ENCODE measurements at places on chromosomes 4 and X.

- no peaks in the 10 kb centered on the region for H3K4me1 ChIP-seq
- no peaks in the 10 kb centered on the region for H3K27me3 ChIP-seq
- peak; percentile 9 for DNase-seq
- H3K27ac ChIP-seq, result no peak overlapping the region
- no peaks in the 10 kb centered on the region for H3K36me3 ChIP-seq
- H3K4me3 ChIP-seq, result no peak overlapping the region
Observed at GRCh38 chr4:143667461-143667860, 33.0 kb downstream of the FREM3 start.

DNA sequence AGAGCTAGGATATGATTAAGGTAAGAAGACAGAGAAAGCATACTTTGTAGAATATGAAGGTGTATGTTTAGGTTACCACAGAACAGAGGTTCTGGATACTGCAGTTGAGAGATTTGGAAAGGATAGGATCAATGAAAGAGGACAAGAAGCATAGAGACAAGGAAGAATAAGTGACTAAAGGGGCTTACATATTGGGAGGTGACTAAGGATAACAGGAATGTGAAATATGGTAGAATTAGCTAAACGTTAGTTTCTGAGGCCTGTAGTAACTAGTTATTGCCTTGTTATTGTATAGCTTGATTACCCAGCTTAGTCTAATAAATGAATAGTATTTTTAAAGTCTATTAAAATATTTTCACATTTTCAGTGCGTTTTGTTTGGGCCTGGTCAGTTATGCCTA lies 38.2 kb downstream of the CENPI start:
- H3K27ac ChIP-seq, result no peak overlapping the region
- no peaks in the 10 kb centered on the region for H3K4me1 ChIP-seq
- peaks cover 2% of the 10 kb centered on the region for H3K36me3 ChIP-seq
- no peak for DNase-seq
- H3K27me3 ChIP-seq, result no peaks in the 10 kb centered on the region

GRCh38 chr4:2688697-2689096 lies 67.4 kb downstream of the TNIP2 start:
- H3K27ac ChIP-seq, result no peak overlapping the region
- H3K4me1 ChIP-seq, result peaks cover 4% of the 10 kb centered on the region
- H3K27me3 ChIP-seq, result no peaks in the 10 kb centered on the region
- peaks cover 79% of the 10 kb centered on the region for H3K36me3 ChIP-seq

GRCh38 chr4:67581913-67582312 lies 23.4 kb downstream of the STAP1 start:
- H3K36me3 ChIP-seq, result no peaks in the 10 kb centered on the region
- DNase-seq, result no peak
- no peaks in the 10 kb centered on the region for H3K4me1 ChIP-seq
- no peak overlapping the region for H3K27ac ChIP-seq
- H3K4me3 ChIP-seq, result no peak overlapping the region

- no peaks in the 10 kb centered on the region for H3K27me3 ChIP-seq
- H3K36me3 ChIP-seq, result peaks cover 10% of the 10 kb centered on the region
- H3K4me1 ChIP-seq, result no peaks in the 10 kb centered on the region
- H3K27ac ChIP-seq, result no peak overlapping the region
Observed at GRCh38 chr4:24840826-24841543, 45.6 kb downstream of the SOD3 start.

DNA sequence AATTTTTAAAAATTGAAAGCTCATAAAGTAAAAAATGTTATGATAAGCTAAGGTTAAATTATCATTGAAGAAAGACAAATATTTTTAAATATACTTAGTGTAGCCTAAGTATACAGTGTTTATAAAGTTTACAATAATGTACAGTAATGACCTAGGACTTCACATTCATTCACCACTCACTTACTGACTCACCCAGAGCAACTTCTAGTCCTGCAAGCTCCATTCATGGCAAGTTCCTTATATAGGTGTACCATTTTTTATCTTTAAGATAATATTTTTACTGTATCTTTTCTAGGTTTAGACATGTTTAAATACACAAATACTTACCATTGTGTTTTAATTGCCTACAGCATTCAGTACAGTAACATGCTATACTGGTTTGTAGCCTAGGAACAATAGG lies 112.3 kb upstream of the RADX start:
- H3K4me3 ChIP-seq, result no peak overlapping the region
- DNase-seq, result no peak
- H3K27ac ChIP-seq, result no peak overlapping the region

- H3K27me3 ChIP-seq, result no peaks in the 10 kb centered on the region
- no peak overlapping the region for H3K27ac ChIP-seq
- no peaks in the 10 kb centered on the region for H3K36me3 ChIP-seq
- H3K4me1 ChIP-seq, result no peaks in the 10 kb centered on the region
Observed at GRCh38 chr4:26311633-26312032, 9.2 kb upstream of the RBPJ start.

DNA sequence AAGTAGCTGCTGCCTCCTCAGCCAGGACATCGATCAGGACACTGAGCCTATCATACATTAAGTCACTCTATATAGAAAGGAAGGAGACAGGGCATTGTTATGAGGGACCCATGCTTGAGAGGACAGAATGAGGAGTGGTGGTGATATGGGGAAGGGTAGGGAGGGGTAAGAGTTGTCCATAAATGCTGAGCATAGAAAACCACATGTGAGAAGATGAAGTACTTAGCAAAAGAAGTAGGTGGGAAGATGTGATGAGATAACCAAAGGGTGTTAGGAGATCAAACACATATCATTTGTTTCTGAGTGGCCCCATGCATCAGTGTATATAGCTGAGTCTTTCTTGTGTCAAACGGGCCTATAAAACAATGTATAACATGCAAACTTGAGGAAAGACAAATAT lies 84.1 kb downstream of the DGKK start:
- no peaks in the 10 kb centered on the region for H3K36me3 ChIP-seq
- H3K27ac ChIP-seq, result no peak overlapping the region
- H3K4me1 ChIP-seq, result no peaks in the 10 kb centered on the region
- H3K27me3 ChIP-seq, result no peaks in the 10 kb centered on the region

DNA sequence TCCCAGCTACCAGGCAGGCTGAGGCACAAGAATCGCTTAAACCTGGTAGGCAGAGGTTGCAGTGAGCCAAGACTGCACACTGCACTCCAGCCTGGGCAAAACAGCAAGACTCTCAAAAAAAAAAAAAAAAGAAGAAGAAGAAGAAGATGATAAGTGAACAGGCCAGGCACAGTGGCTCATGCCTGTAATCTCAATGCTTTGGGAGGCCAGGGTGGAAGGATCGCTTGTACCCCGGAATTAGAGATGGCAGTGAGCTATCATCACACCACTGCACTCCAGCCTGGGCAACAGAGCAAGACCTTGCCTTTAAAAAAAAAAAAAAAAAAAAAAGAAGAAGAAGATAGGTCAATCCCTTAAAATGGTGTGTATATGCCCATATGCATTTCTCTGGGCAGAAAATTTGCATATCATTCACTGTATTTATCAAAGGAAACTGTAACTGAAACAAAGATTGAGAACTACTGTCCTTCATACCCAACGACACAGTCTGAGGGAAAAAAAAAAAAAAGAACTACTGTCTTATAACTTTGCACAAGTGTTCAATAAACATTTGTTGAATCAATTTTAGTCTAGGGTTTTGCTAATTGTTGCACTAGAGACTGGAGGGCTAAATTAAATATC lies 2.3 kb downstream of the RFC1 start:
- DNase-seq, result no peak
- H3K27me3 ChIP-seq, result no peaks in the 10 kb centered on the region
- no peak overlapping the region for H3K4me3 ChIP-seq
- H3K36me3 ChIP-seq, result no peaks in the 10 kb centered on the region
- no peaks in the 10 kb centered on the region for H3K4me1 ChIP-seq

GRCh38 chr4:185307136-185307950 lies 88.4 kb downstream of the LRP2BP start:
- peaks cover 19% of the 10 kb centered on the region for H3K36me3 ChIP-seq
- DNase-seq, result no peak
- peaks cover 7% of the 10 kb centered on the region for H3K4me1 ChIP-seq
- H3K27ac ChIP-seq, result no peak overlapping the region
- H3K4me3 ChIP-seq, result no peak overlapping the region

DNA sequence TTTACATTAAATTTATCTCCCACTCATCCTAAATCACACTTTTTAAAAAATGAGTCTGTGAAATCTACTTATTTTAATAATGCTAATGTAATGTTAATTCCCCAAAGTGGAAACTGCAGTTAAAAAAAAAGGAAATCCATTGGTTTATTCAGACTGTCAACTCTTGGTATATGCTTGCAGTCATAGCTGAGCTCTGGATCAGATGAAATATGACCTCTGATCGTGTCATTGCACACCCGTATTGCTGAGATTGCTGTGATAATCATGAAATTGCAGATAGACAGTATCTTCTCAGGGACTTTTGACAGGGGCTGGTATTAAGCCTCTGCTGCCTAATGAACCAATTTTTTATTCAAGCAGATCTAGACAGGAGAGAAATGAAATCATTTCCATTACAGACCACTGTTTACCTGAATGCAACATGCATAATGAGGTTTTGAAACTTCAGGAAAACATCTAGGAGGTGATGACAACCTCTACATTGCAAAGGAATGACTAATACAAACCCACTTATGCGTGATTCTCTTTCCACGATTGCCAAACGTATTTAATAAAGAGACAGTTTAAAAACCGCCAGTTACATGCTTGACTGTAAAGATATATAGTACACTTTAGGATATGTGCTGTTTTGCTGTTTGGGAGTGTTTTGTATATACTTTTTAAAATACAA lies 138.3 kb upstream of the PUDP start:
- no peaks in the 10 kb centered on the region for H3K36me3 ChIP-seq
- DNase-seq, result no peak
- H3K4me1 ChIP-seq, result no peaks in the 10 kb centered on the region
- H3K27ac ChIP-seq, result no peak overlapping the region
- no peak overlapping the region for H3K4me3 ChIP-seq

DNA sequence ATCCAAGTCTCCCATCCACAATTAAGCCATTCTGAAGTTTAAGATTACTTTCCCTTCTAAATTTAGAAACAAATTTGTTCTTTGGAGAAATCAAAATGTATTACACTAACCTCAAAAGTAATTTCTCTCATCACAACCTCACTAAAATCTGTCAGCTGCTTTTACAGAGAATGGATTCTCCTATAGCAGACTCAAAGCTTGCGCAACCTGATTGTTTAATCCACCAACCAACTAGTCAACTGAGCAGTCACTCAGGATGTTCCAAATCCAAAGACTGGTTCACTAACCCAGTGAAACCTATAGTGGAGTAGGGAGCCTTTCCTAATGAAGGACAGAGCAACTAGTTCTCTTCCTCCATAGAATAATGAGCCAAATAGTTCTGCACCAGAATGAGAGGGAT lies 44.3 kb downstream of the RCHY1 start:
- H3K27ac ChIP-seq, result no peak overlapping the region
- no peak for DNase-seq
- H3K27me3 ChIP-seq, result no peaks in the 10 kb centered on the region
- no peaks in the 10 kb centered on the region for H3K4me1 ChIP-seq
- no peaks in the 10 kb centered on the region for H3K36me3 ChIP-seq

GRCh38 chrX:74295101-74295500 lies 8.9 kb upstream of the ZCCHC13 start:
- no peaks in the 10 kb centered on the region for H3K36me3 ChIP-seq
- no peaks in the 10 kb centered on the region for H3K4me1 ChIP-seq
- H3K27me3 ChIP-seq, result no peaks in the 10 kb centered on the region

DNA sequence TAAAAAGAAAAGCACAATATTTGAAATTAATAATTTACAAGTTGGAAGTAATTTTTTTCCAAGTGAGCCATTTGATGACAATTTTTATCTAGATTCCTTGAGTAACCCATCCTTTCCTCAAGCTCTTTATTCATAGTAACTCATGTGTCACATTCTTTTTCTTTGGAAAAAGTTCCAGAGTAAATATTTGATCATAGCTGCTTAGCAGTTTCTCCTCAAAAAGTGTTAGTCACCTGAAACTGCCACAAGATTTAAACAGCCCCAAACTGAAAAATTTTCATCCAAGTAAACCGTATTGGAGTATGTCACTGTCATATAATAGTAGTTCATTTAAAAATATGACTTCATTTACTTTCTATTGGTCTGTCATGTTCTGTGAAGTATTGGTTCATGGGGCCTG lies 94.6 kb upstream of the CASK start:
- H3K36me3 ChIP-seq, result no peaks in the 10 kb centered on the region
- no peaks in the 10 kb centered on the region for H3K27me3 ChIP-seq
- DNase-seq, result no peak
- no peaks in the 10 kb centered on the region for H3K4me1 ChIP-seq

GRCh38 chrX:31333165-31333831 lies 261.5 kb upstream of the FTHL17 start:
- H3K27ac ChIP-seq, result no peak overlapping the region
- no peak overlapping the region for H3K4me3 ChIP-seq
- H3K36me3 ChIP-seq, result no peaks in the 10 kb centered on the region
- no peak for DNase-seq
- peaks cover 4% of the 10 kb centered on the region for H3K4me1 ChIP-seq
- no peaks in the 10 kb centered on the region for H3K27me3 ChIP-seq

Measured in large intestine (tissue), 12 donors.